DND-41 (cell line): ENCODE measurements at places on chromosomes 7 and 10.

GRCh38 chr7:128307061-128307460 lies 36.6 kb downstream of the RBM28 start:
- DNase-seq, result no peak
- H3K4me1 ChIP-seq, result no peaks in the 10 kb centered on the region
- peaks cover 85% of the 10 kb centered on the region for H3K36me3 ChIP-seq
- H3K27me3 ChIP-seq, result no peaks in the 10 kb centered on the region
- H3K4me3 ChIP-seq, result no peak overlapping the region

GRCh38 chr10:7410301-7410861 lies 453 bp downstream of the SFMBT2 start:
- peaks cover 36% of the 10 kb centered on the region for H3K4me1 ChIP-seq
- peak overlapping the region; percentile 91 for H3K27ac ChIP-seq
- peak overlapping the region; percentile 90 for H3K4me3 ChIP-seq

- no peak for DNase-seq
- no peaks in the 10 kb centered on the region for H3K27me3 ChIP-seq
- H3K4me1 ChIP-seq, result peaks cover 36% of the 10 kb centered on the region
- no peaks in the 10 kb centered on the region for H3K36me3 ChIP-seq
- no peak overlapping the region for H3K27ac ChIP-seq
Observed at GRCh38 chr7:99139036-99139435, 4.9 kb downstream of the SMURF1 start.

GRCh38 chr10:21285742-21286331 lies 239.6 kb downstream of the SKIDA1 start:
- H3K27me3 ChIP-seq, result peaks cover 3% of the 10 kb centered on the region
- H3K36me3 ChIP-seq, result no peaks in the 10 kb centered on the region
- H3K4me1 ChIP-seq, result no peaks in the 10 kb centered on the region
- DNase-seq, result no peak
- H3K27ac ChIP-seq, result no peak overlapping the region

GRCh38 chr7:27605689-27606269 lies 56.9 kb downstream of the HIBADH start:
- no peak overlapping the region for H3K4me3 ChIP-seq
- H3K27me3 ChIP-seq, result no peaks in the 10 kb centered on the region
- no peak overlapping the region for H3K27ac ChIP-seq
- no peaks in the 10 kb centered on the region for H3K4me1 ChIP-seq
- no peak for DNase-seq

DNA sequence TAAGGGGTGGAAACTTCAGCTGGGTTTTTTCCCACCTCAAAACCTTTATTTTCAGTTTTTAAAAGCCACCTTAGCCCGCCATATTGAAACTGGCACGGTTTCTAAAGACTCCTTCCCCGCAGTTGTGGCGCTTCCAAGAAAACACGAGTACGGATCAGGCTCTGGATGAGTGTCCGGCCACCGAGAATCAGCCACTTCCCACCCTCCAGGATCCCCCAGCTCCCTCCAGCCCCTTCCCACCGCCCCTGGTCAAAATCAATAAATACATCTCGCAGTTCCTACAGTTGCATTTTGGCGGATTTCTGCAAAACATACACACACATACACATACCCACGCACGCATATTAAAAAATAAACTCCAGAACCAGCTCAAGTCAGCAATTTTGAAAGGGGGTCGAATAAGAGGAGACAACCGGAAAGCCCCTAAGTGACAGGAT lies 1.1 kb downstream of the SFMBT2 start:
- H3K4me1 ChIP-seq, result peaks cover 43% of the 10 kb centered on the region
- no peaks in the 10 kb centered on the region for H3K27me3 ChIP-seq
- peak; percentile 42 for DNase-seq
- H3K36me3 ChIP-seq, result peaks cover 25% of the 10 kb centered on the region

GRCh38 chr7:73358590-73359275 lies 30.8 kb downstream of the FKBP6 start:
- no peak overlapping the region for H3K4me3 ChIP-seq
- H3K4me1 ChIP-seq, result no peaks in the 10 kb centered on the region
- no peak for DNase-seq
- no peaks in the 10 kb centered on the region for H3K27me3 ChIP-seq
- H3K36me3 ChIP-seq, result no peaks in the 10 kb centered on the region

- DNase-seq, result no peak
- no peaks in the 10 kb centered on the region for H3K4me1 ChIP-seq
- no peak overlapping the region for H3K27ac ChIP-seq
- H3K4me3 ChIP-seq, result no peak overlapping the region
- peaks cover 4% of the 10 kb centered on the region; the same call in 1 of the 2 replicates for H3K36me3 ChIP-seq
- H3K27me3 ChIP-seq, result no peaks in the 10 kb centered on the region
Observed at GRCh38 chr10:11587722-11588259, 23.7 kb downstream of the USP6NL start.

DNA sequence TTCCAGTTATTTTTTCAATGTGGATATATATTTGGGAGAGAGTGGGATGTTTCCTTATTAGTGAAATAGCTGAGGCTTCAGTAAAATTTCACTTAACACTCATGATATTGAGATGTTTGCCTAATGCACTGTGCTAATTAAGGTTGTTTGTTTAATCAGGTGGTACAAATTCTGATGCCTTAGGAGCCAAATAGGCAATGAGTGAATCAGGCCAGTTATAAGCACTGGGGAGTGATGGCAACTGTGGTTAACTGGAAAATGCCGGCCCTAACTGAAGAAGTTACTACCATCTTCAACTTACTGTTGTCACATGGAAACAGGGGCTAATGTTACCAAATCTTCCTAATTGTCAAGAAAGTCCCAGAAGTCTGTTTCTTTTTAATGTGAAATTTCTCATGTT lies 32.0 kb downstream of the VCL start:
- H3K36me3 ChIP-seq, result no peaks in the 10 kb centered on the region
- peaks cover 6% of the 10 kb centered on the region for H3K27me3 ChIP-seq
- DNase-seq, result no peak
- H3K4me1 ChIP-seq, result no peaks in the 10 kb centered on the region
- no peak overlapping the region for H3K27ac ChIP-seq

- H3K27me3 ChIP-seq, result no peaks in the 10 kb centered on the region
- H3K27ac ChIP-seq, result no peak overlapping the region
- DNase-seq, result no peak
Observed at GRCh38 chr7:117862378-117862777, 10.9 kb downstream of the CTTNBP2 start.

- H3K27ac ChIP-seq, result no peak overlapping the region
- no peaks in the 10 kb centered on the region for H3K36me3 ChIP-seq
- H3K4me1 ChIP-seq, result no peaks in the 10 kb centered on the region
- no peak overlapping the region for H3K4me3 ChIP-seq
Observed at GRCh38 chr10:121484401-121484800, 113.8 kb downstream of the FGFR2 start.

DNA sequence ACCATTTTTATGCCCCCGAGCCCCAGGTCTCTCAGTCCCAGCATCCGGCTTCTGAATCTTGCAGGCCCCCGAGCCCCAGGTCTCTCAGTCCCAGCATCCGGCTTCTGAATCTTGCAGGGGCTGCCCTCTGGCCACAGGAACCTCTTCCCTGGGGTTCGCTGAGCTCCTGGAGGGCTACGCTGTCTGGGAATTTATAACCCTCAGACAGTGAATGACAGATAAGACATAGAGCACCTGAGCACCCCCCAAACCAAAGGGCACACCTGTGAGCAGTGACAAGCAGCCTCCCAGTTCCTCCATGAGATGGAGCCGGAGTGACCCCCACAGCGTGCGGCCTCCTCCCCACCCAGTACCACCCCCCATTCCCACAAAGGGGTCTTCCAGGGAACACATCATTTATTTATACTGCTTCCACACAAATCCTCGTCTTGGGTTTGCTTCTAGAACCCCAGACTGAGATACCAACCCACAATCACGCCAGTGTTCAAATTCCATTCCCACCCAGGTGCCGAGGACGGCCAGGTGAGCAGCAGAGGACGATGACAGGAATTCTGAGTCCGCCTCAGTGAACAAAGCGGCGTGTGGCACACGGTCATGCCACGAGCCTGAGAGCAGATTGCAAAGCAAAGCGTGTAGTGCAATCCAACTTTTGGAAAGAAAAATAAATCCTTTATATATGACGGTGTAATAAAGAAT lies 57.7 kb upstream of the FAM20C start:
- H3K36me3 ChIP-seq, result no peaks in the 10 kb centered on the region
- no peaks in the 10 kb centered on the region for H3K4me1 ChIP-seq
- H3K4me3 ChIP-seq, result no peak overlapping the region
- no peak overlapping the region for H3K27ac ChIP-seq
- H3K27me3 ChIP-seq, result peaks cover 12% of the 10 kb centered on the region
- DNase-seq, result no peak

GRCh38 chr10:105062951-105063350 lies 421.9 kb downstream of the SORCS3 start:
- H3K36me3 ChIP-seq, result no peaks in the 10 kb centered on the region
- no peaks in the 10 kb centered on the region for H3K4me1 ChIP-seq

DNA sequence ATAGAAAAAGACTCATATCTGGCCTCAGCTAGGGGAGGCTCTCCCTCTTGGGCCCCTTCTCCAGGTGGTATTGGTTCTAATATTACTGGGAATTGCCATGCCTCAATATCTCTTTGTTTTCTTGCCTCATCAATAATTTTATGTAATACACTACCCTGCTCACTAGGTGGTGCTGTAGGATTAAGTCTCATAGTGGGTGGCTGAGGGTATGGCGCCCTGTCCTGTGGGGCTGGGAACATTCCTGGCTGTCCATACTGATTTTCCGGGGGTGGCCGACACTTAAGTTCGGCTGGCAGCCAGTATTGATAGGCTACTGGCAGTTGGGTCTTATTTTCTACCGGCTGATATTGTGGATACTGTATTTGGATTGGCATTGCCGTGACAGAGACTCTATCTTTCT lies 9.0 kb upstream of the TAS2R3 start:
- H3K4me1 ChIP-seq, result no peaks in the 10 kb centered on the region
- H3K27me3 ChIP-seq, result no peaks in the 10 kb centered on the region
- no peak overlapping the region for H3K4me3 ChIP-seq
- H3K36me3 ChIP-seq, result peaks cover 86% of the 10 kb centered on the region
- no peak for DNase-seq

DNA sequence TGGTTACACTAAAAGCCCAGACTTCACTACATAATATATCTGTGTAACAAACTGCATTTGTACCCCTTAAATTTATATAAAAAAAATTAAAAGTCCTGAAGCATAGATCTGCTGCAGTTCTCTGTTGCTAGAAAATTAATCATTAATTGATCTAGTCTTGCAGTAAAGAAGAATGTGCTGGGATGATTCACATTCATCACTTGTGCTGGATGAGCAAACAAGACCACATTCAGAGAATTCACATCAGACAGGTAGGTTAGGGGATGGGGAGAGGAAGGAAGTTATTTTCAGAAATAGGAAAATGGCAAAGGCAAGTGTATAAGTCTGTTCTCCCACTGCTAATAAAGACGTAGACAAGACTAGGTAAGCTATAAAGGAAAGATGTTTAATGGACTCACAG lies 1019.0 kb downstream of the KCNMA1 start:
- H3K4me3 ChIP-seq, result no peak overlapping the region
- DNase-seq, result no peak
- no peak overlapping the region for H3K27ac ChIP-seq
- H3K4me1 ChIP-seq, result no peaks in the 10 kb centered on the region
- no peaks in the 10 kb centered on the region for H3K27me3 ChIP-seq
- H3K36me3 ChIP-seq, result no peaks in the 10 kb centered on the region

DNA sequence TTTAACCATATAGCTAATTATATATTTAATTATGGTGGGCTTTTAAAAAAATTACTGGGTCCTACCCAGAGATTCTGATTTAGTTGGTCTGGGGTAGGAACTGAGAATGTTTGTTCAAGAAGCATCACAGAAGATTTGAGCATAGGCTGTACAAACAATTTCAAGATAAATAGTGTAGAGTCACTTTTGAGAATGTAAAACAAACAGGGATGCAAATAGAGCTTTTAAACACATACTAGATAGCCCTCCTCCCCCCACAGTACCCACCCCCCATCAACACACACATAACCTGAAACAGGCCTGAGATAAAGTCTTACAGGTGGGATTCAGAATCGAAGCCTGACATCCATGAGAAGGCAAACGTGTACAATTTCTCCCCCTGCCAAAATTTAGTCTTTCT lies 15.6 kb upstream of the REEP3 start:
- H3K4me3 ChIP-seq, result no peak overlapping the region
- H3K27ac ChIP-seq, result no peak overlapping the region
- H3K36me3 ChIP-seq, result no peaks in the 10 kb centered on the region
- H3K4me1 ChIP-seq, result no peaks in the 10 kb centered on the region
- no peaks in the 10 kb centered on the region for H3K27me3 ChIP-seq
- DNase-seq, result no peak

GRCh38 chr7:45000093-45001032 lies at the start of gene CCM2:
TSS of gene CCM2 (plus strand) at chr7:45000201. CDS start at chr7:45000334, 133 bp downstream.
- DNase-seq, result no peak
- peak within 1 kb of the TSS; percentile 92 for H3K27ac ChIP-seq
- peaks cover 37% of the 10 kb centered on the region for H3K4me1 ChIP-seq
- H3K36me3 ChIP-seq, result peaks cover 6% of the 10 kb centered on the region

DNA sequence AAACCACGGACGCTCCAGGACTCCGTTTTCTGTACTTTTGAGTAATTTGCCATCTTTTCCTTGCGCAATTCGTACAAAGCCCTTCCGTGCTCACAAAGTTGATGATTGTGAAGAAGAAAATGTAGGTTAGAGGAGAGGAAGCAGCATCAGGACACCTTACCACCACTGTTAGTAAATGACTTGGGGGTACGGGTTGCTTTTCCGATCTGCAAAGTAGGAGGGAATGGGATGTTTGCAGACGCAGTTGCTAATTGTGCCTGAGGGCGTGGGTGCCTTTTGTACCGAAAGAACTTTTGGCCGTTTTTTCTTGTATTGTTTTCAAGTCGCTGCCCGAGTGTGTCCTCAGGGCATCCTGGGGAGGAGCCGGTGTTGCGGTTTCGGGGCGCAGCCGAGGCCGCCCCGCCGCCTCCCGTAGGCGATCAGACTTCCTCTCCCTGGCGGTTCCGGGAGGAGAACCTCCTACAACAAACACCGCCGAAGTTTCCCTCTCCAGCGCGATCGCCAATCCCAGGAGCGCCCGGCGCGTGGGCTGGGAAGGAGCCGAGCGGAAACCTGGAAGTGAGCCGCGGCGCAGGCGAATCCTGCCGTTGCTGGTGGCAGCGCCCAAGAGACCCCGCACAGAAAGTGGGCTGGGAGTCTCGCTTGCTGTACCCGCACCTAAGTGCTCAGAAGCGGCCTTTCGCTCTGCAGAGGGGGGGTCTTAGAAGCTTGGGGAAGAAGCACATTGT lies 1.0 kb downstream of the PRR15 start:
- H3K4me1 ChIP-seq, result peaks cover 14% of the 10 kb centered on the region; the same call in 1 of the 2 replicates
- H3K4me3 ChIP-seq, result peak overlapping the region; percentile 53
- DNase-seq, result peak; percentile 24

DNA sequence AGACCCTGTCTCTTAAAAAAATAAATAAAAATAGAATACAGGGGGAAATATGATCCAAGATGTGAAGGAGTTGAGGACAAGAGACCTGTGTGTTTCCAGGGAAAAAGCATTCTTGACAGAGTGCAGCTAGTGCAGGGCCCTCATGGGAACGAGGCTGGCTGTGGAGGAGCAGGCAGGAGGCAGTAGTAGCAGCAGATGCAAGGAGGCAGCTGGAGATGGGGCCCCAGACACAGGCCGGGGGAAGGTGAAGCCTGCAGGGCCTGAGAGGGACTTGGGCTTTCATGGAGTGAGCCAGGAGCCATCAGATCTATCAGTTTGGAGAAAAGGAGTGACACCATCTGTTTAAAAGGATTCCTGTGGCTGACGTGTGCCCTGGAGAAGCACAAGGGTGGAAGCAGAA lies 71.4 kb upstream of the ZNF438 start:
- H3K27me3 ChIP-seq, result no peaks in the 10 kb centered on the region
- peak overlapping the region; percentile 98 for H3K27ac ChIP-seq
- H3K4me1 ChIP-seq, result peaks cover 80% of the 10 kb centered on the region
- no peaks in the 10 kb centered on the region for H3K36me3 ChIP-seq
- DNase-seq, result peak; percentile 57
